ENCODE measurements at places on chromosomes 13 and 19.

GRCh38 chr19:11404588-11405222 lies 14.4 kb downstream of the RGL3 start:
- DNase-seq = no peak

DNA sequence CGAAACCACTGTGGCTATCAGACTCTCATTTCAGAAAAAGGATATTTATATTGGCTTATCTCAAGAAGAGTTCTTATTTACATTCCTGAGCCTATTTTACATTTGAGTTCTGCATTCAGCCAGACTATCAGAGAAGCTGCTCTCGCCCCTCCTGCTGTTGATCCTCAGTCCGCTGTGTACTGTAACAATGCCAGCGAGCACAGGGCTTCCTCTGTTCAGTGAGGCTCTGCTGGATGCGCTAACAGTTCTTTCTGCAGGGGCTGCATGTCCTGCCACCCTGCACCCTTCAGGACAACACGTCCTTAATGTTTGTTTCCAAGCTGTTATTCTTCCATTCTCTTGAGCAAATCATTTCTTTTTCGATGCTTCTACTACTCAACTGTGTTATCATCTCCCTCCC lies 463.7 kb upstream of the SGCG start:
- no peak for DNase-seq

DNA sequence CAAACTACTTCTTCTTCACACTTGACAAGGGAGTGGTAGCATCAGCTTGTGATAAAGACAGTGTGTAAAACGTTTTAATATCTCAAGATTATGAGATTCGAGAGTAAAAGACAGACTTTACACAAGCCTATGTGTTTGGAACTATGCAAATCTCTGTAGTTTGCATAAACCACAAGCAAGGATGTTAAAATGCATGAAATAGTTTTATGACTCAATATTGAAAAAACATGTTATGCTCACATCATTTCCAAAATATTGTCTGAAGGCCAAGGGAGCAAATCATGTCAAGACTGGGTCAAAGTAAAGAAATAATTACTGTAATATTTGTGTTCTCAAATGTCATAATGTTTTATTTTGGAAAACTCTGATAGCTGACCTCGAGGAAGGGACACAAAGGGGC lies 316.8 kb upstream of the KLF12 start:
- DNase-seq = peak; percentile 2

DNA sequence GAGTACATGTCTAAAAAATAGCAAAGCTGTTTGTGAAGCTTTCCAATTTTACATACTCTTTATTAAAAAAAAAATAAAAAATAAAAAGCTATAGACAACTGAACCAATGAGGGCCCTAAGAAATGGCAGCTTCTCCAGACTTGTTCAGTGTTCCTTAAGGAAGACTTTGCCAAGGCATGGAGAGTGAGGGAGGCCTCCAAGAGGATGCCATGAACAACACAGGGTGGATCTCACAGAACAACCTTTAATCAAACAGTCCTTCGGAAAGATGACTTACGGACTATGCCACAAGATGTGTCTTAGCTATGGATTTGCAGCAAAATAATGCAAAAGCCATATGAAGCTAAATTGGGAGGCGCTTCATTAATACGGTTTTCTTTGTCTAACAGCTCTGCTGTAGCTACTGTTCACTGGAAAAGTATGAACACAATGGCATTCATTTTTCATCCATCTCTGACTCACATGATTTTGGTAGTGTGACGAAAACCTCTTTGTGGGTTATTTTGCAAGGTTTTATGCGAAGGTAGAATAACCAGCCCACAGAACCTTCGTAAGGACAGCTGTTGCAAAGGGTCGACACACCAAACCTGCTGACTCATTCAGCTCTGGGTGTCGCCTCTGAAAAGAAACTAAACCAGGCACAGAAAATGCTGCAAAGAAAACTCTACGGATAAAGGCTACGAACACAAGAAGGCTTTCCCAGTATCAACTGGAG lies 27.7 kb downstream of the EFNB2 start:
- DNase-seq = peak; percentile 97

GRCh38 chr19:46206176-46206575 lies 23.4 kb upstream of the IGFL1 start:
- DNase-seq = no peak

GRCh38 chr13:28031896-28032288 lies 43.4 kb upstream of the URAD start:
- DNase-seq = no peak

DNA sequence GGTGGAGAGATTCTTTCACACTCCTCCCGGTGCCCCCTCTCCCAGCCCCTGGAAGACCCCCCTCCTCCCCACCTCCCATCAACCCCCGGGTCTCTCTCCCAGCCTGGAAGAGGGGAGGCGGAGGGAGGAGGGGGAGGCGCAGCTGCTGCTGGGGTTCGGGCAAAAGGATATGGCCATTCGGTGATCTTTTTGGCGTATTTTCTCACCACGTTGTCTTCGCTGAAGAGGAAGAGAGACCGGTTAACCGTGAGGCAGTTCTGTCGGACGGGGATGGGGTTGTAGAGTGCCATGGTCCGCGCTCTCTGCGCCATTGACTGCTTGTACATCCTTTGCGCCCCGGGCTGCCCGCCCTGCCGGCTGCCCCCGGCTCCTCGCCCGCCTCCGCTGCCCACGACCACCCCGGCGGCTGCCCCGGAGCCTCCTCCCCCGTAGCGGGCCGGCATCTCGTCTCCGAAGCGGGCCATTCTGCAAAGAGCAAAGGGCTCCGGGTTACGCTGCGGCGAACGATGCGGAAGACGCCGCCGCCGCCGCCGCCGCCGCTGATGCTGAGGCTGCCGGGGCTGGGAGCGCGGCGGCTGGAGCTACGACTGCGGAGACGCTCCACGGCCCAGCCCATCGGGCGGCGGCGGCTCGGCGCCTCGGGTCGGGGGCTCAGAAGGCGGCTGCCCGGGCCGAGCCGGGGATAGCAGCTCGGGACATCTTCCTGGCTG lies 363 bp downstream of the CACNA1A start:
- no peak for DNase-seq

GRCh38 chr13:27504868-27505194 lies 54.5 kb upstream of the MTIF3 start:
- DNase-seq = no peak

DNA sequence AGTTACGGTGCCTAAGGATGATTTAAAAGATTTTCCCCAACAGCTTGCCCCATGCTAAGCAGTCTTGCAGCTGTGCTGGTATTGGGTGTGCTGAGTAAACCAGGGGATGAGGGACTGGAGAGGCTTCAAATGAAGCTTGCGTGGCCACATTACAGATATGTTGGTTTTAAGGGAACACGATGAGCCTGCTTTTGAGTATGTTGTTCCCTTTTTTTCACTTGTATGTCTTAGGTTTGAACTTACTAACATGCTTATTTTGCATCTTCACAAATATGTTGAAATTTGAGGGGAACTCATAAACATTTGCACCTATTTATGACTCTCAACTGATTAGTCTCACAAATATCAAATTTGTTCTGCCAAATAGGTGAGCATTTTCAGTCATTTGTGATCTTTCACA lies 2.0 kb upstream of the IL17D start:
- DNase-seq = no peak

DNA sequence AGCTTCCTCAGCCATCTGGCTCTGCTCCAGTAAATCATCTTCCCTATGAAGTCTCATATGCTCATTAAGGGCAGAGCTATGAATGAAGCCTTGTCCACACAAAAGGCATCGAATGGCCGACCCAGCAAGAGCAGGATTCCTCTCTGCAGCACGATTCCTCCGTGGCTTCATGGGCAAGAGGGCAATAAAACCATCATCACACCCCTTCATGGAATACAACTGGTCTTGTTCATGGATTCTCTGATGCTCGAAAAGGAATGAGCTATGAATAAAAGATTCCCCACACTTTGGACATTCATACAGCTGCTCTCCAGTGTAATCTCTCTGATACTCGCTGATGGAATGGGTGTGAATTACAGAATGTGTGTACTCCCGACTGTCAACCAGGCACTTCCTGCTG lies 25.9 kb downstream of the PEG3 start:
- DNase-seq = no peak

GRCh38 chr13:110916301-110917142 lies 1.7 kb upstream of the ANKRD10 start:
- peak; percentile 79 for DNase-seq

DNA sequence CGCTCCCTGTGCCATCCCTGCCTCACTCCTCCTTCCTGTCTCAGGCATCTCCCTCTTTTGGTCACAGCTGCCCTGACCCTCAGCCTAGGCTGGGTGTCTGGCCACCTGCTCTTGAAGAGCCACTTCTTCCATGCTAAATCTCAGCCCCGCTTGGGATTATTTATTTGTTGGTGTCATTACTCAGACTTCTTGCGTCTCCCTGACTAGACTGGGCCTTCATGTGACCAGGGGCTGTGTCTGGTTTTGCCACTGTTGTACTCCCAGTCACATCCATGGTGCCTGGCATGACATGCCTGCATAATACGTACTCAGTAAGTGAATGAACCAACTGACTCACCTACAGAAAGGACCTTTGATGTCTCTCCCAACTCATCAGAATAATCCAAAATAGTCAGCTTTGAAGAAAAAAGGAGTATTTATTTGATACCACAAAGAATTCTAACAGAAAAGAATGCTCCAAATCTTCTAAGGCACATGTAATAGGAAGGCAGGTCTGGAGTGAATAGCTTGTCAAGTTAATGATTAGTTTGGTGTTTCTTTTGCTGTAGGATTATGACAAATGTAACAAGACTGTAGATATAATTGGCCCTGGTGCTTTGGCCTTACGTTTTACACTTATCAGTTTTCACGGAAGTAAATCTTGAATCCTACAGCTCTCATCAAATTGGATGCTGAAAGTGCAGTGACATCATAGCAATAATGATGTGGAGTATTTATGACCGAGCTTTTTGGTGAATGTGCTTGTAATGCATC lies 84.0 kb downstream of the ALOX5AP start:
- no peak for DNase-seq

- no peak for DNase-seq
These were observed 8.3 kb upstream of the TLE6 start for GRCh38 chr19:2969104-2969504.

GRCh38 chr13:98142380-98143156 lies at the start of gene FARP1:
TSS of gene FARP1 (plus strand) at chr13:98143094. CDS start at chr13:98213243, 70,149 bp downstream.
- DNase-seq = peak; percentile 66

Measured in astrocyte of the spinal cord (primary cell).